ENCODE measurements at places on chromosomes 2 and 18. TPM values are rescaled to one million over a fixed set of nuclear protein-coding genes. Genes with fewer than 3 reads are reported as not detected.

MC4R gene
- total RNA-seq: 0.36 TPM

CYP27A1 gene
- 35.2 TPM for total RNA-seq

HOXD10 gene
- total RNA-seq: not detected

SCLY gene
- total RNA-seq: 16.3 TPM

CHRND gene
- total RNA-seq: not detected

ANKRD53 gene
- total RNA-seq: 2.4 TPM

IL1RL2 gene
- 0.97 TPM for total RNA-seq

ABCG5 gene
- not detected for total RNA-seq

NEB gene
- 0.16 TPM for total RNA-seq

MTX2 gene
- total RNA-seq: 20.8 TPM

RIT2 gene
- total RNA-seq: not detected

MC5R gene
- not detected for total RNA-seq

KCNS3 gene
- total RNA-seq: 1.3 TPM

ERMN gene
- total RNA-seq: 0.73 TPM

SLC14A1 gene
- 3.9 TPM for total RNA-seq

CCDC121 gene
- 0.85 TPM for total RNA-seq

PIEZO2 gene
- 49.3 TPM for total RNA-seq

RTKN gene
- 19.2 TPM for total RNA-seq

LRATD1 gene
- total RNA-seq: 1.3 TPM

LHCGR gene
- total RNA-seq: not detected

PTPRM gene
- total RNA-seq: 114 TPM

COQ10B gene
- total RNA-seq: 57.4 TPM

MYO5B gene
- total RNA-seq: 0.12 TPM

NOSTRIN gene
- 0.12 TPM for total RNA-seq

PNPT1 gene
- 12.6 TPM for total RNA-seq

IL1A gene
- total RNA-seq: not detected

CRYGC gene
- not detected for total RNA-seq

ACVR1C gene
- 6.2 TPM for total RNA-seq

WDPCP gene
- total RNA-seq: 14.0 TPM

UGT1A8 gene
- total RNA-seq: not detected

FOXD4L1 gene
- 0.32 TPM for total RNA-seq

SRD5A2 gene
- total RNA-seq: 11.4 TPM

RNASEH1 gene
- total RNA-seq: 27.6 TPM

NEMP2 gene
- 5.1 TPM for total RNA-seq

NXPH2 gene
- total RNA-seq: not detected

CIB4 gene
- total RNA-seq: not detected

CTAGE1 gene
- total RNA-seq: not detected

SSB gene
- 62.9 TPM for total RNA-seq

PCARE gene
- not detected for total RNA-seq

Measured in hair follicle dermal papilla cell (primary cell).